ENCODE measurements at places on chromosomes 4 and X.

DNA sequence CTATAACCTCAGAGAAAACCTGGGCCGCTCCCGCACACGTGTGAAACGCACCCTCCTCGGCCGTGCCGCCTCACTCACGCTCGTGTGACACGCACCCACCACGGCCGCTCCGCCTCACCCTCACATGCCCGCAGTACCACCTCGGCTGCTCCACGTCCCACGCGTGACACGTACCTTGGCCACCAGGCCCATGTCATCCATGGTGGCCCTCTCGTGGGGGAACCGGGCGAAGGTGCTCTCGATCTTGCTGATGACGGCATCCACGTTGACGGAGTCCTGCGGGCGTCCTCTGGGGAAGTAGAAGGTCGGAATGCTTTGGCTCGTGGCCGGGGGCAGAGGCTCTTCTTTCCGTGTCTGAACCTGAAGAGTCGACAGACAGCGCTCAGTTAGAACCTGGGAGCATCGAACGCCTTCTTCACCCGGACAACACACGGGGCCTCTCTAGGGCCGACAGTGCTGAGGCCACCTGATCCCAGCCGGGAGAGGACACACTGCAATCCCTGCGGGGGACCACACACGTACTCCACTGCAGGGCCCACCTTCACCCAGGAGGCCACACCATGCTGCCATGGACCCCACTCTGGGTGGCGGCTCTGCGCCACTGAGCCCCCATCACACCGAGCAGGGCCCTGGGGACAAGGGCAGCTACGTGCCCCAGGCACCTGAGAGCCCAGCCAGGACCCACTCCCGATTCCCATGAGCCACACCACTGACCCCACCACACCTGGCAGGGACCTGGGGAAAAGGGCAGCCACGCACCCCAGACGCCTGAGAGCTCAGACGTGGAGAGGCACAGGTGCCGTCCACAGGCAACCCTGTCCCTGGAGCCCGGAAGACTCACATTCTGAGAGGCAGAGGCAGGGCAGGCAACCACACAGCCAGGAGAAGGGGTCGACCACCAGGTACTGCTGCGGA lies 25.2 kb downstream of the PPP2R3B start:
- no peak for DNase-seq

DNA sequence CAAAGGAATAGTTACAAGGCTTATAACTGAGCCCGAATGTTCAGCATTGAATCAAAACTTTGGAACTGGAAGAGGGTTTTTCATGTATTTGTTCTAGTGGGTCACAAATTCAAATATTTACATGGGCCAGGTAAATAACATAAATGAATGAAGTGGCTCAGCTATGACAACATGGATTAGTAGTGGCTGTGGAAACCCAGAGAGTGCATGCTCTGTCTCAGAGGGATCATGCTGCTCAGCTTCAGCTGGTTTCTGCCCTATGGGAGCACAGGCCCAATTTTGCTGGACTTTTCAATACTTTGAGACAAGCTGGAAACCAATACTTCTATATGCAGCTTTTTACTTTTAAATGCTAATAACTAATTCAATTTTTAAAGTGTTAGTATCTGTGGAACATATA lies 394.0 kb upstream of the TEX13C start:
- no peak for DNase-seq

GRCh38 chr4:26086621-26087441 lies 172.8 kb downstream of the SMIM20 start:
- DNase-seq = peak; percentile 48

DNA sequence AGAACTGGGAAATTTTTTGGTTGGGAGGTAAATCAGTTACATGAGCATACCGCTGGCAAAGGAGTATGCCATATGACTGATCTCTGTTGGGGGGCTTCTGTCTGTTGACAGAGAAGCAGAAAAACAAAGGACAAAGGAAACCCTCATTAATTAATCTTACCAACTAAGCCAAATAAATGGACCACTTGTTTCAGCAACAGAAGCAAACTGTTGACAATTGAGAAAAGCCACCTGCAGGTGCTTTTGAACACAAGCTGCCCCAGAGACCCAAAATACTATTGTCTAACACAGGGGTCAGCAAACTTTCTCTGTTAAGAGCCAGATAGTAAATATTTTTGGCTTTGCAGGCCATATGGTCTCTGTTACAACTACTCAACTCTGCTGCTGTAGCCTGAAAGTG lies 7.0 kb upstream of the FRYL start:
- DNase-seq = no peak

DNA sequence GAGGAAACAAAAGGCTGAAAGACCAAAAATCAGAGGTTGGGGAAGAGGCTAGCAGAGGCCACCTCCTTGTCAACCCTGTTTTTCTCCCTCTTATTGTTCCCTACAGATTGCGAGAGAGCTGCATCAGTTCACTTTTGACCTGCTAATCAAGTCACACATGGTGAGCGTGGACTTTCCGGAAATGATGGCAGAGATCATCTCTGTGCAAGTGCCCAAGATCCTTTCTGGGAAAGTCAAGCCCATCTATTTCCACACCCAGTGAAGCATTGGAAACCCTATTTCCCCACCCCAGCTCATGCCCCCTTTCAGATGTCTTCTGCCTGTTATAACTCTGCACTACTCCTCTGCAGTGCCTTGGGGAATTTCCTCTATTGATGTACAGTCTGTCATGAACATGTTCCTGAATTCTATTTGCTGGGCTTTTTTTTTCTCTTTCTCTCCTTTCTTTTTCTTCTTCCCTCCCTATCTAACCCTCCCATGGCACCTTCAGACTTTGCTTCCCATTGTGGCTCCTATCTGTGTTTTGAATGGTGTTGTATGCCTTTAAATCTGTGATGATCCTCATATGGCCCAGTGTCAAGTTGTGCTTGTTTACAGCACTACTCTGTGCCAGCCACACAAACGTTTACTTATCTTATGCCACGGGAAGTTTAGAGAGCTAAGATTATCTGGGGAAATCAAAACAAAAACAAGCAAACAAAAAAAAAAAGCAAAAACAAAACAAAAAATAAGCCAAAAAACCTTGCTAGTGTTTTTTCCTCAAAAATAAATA lies 179.9 kb downstream of the AR start:
- no peak for DNase-seq
